ENCODE measurements at places on chromosomes 11 and 22.

- DNase-seq, result no peak
These were observed 49.8 kb downstream of the OSBPL5 start for GRCh38 chr11:3115321-3115720.

DNA sequence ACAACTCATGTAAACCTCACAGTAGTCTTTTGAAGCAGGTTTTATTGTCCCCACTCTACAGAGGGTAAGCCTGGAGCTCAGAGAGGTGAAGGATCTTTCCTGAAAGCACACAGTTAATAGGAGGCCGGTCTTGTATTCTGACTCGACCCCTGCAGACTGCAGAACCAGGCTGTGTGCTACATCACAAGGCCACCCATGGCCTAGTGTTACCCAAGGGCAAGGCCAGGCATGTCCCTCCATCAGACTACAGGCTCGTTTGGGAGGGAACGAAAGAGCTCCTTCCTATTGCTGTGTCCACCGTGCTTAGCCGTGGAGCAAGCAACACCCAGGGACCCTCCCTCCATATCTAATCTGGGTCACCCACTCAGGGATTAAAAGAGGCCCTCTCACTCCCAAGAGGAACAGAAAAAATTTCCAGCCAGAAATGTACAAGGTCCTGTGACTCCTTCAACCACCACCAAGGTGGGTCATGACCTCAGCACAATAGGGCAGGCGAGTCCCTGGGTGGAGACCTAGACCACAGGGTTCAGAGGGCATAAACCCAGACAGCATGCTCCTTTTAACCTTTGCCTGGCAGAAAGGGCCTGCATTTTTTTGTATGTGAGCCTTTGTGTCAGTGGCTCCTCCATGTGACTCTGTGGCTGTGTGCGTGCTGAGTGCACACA is 6.3 kb upstream of the SMIM35 start:
- no peak for DNase-seq

DNA sequence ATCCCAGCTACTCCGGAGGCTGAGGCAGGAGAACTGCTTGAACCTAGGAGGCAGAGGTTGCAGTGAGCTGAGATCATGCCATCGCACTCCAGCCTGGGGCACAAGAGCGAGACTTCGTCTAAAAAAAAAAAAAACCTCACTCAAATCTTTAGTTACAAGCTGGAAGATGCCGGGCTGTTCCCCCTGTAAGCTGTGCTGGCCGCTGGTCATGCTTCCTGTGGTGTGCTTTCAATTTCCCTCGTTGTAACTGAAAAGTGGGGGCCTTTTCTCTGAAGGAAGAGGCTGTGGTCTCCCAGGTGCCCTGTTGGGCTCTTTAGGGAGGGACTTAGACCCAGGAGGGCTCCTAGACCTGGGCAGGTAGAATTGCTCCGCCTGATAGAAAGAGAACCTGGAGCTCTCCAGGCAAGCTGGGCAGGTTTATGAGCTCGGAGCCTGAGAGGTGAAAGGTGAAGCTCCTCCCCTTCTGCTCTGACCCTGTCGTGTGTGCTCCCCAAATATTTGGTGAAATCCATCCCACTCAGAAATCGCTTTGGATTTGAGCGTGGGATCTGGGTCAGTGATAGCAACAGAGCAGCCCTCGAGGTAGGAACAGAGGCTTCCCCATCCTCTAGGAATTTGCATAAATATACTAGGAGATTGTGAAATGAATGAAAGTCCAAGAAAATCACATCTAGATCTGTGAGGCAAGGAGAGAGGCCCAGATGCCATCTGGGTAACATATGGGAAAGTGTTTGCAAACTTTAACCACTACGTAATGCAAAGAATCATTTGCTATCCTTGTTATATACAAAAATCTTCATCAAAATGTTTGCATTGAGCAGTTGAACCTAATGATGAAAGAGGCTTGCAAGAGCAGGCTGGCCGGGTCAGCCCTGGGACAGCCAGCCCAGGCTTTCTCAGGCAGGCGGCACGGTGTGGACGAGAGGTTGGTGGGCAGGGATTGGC is 154.3 kb downstream of the FBXO7 start:
- peak; percentile 69 for DNase-seq

GRCh38 chr11:64267207-64267945 is 16.0 kb downstream of the PLCB3 start:
- DNase-seq, result no peak

DNA sequence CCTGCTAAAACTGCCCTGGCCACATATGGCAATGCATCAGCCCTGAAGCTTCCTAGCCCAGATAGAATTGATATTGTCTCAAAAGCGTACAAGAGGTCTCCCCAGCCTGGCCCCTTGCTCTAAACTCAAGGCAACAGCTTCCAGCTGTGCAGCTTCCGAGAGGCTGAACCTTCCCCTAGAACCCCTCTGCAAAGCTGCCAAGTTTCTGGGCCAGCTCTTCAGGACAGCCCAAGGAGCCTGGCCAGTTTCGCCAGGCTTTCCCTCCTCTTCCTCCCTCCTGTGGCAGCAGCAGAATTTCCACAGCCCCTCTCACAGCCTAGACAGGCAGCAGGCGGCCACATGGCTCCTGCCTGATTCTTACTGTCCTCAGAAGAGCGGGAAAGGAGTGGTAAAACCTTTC is 34.5 kb downstream of the NUMA1 start:
- DNase-seq, result no peak

GRCh38 chr11:68714060-68714856 is 29.9 kb downstream of the GAL start:
- DNase-seq, result no peak

- peak; percentile 31 for DNase-seq
These were observed 13.5 kb upstream of the SPI1 start for GRCh38 chr11:47391711-47392432.

- peak; percentile 10 for DNase-seq
These were observed 20.0 kb upstream of the CASP12 start for GRCh38 chr11:104918113-104918824.

- DNase-seq, result no peak
These were observed 445 bp downstream of the SYTL2 start for GRCh38 chr11:85810521-85810870.

GRCh38 chr11:42234451-42234951 is 775.0 kb upstream of the LRRC4C start:
- DNase-seq, result no peak

DNA sequence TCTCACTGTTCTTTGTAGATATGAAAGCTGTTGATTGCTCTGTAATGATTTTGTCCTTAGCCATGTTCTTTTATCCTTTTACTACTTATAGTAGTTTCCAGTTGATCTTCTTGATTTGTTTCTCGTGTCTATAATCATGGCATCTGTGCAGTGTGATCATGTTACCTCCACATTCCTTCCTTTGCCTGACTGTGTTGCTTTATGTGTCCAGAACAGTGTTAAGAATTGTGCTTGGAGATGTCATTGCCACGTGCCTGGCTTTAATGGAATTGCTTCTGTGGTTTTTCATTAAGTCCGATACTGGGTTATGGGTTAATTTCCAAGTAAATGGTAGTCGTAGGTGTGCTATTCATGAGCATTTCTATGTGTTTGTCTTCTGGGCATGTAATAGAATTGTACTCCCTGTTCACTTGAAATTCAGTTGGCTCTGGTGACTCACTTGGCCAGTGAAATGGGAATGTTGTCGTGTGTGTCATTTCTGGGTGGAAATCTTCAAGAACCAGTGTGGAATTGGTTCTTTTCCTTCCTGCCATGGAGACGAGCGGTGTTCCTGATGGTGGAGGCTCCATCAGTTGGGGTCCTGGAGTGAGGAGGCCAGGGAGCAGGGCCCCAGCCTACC is 6.8 kb downstream of the GTSE1 start:
- no peak for DNase-seq

DNA sequence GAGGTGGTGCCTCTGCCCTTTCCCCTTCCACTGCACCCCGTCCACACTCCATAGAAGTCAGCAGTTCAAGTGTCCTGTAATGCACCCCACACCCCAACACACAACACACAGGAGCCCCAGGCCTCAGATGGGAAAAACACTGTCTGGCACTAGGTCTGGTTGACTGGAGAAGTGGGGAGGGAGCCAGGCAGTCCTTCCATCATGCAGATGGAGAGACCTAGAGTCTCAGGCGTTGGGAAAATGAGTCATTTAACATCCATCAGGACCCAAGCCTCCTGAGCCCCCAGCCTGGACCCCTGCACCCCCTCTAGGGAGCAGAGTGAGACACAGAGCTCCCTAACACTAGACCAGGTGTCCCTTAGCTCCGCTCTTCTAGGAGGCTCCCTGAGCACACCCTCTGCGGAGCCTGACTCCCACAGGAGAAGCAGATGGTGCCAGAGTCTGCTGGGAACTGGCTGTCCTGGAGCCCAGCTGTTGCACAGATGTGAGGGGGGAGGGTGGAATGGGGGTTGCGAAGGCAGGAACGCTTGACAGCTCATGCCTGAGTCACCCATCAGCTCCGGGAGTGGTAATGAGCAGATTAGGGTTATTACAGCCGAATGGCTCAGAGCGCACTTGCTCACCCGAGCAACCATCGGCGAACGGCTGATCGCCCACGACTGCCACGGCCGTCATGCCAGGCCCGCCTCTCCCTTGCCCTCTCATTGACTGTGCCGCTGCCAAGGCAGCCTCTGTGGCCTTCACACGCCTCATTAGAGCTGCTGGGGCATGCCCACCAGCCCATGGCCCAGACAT is 22.1 kb upstream of the SYT7 start:
- DNase-seq, result no peak

- DNase-seq, result peak; percentile 26
These were observed at the start of gene RASSF10 for GRCh38 chr11:13008625-13009475. TSS of gene RASSF10 (plus strand) at chr11:13009316. CDS start at chr11:13009577, 261 bp downstream.

DNA sequence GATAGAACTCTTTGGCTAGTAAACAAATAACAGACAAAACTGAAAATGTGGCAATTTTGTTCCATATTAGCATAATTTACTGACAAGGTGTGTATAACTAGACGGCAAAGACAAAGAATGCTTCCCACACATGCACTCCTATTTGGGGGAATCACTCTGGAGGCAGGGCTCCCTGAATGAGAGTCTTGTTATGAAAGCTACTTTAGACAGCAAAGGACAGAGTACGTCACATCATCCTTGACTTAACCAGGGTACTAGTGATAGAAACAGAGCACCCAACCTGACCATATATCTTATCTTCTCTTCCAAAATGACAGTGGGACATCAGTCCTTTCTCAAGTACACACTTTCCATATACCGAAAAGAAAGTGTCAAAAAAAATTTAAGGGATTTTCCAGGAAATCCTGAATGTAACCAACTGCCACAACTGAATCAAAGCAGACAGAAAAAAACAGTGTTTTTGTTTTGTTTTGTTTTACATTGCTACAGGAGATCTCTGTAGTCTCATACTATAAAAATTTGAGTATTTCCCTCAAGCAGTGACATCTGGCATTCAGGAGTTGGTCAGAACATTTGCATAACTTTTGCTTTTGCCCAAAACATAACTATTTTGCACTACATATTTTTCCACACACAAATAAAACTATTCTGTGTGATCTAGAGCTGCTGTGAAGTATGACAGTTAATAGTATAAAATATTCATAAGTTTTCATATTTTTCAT is 98.9 kb downstream of the ARHGAP20 start:
- DNase-seq, result no peak

DNA sequence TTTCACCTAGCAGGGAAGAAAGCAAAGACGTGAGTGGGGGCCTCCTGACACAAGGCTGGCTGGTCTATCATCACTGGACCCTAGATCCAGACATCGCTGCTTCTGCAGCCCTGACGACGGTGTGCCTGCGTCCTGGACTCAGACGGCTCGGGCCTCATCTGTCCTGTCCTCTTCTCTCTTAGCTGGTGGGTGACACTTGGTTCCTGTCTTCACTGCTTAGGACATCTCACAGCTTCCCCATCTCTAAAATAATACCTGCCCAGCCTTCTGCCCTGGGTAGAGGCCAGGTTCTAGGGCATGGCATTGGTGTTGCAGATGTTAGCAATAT is 41.3 kb downstream of the APOL1 start:
- no peak for DNase-seq

GRCh38 chr11:128629516-128630106 is 42.3 kb upstream of the ETS1 start:
- DNase-seq, result no peak

- peak; percentile 31 for DNase-seq
These were observed 2.0 kb downstream of the PRCP start for GRCh38 chr11:82898241-82898640.

DNA sequence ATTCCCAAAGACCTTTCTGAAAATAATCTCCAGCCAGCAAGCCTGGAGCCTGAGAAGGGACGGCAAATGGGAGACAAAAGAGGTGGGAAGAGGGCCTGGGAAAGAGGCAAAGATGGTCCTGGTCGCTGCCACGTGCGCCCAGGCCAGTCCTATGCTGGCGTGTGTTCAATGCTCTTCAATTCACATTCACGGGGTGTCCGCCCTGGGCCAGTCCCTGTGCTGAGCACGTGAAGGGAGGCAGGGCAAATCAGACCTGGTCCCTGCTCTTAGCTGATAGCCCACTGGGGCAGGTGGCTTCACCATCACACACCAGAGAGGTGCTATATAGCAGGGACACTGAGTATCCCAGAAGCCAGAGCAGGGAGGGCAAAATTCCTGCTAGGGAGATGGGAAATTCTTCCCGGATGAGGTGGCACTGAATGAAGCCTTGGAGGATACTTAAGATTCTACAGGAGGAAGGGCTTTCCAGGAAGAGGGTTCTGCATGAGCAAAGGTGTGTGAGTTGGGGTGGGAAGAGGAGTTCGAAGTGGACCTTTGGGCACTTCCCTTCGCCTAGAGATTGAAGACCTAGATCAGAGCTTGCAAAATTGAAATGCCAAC is 148.2 kb downstream of the CHST1 start:
- no peak for DNase-seq

DNA sequence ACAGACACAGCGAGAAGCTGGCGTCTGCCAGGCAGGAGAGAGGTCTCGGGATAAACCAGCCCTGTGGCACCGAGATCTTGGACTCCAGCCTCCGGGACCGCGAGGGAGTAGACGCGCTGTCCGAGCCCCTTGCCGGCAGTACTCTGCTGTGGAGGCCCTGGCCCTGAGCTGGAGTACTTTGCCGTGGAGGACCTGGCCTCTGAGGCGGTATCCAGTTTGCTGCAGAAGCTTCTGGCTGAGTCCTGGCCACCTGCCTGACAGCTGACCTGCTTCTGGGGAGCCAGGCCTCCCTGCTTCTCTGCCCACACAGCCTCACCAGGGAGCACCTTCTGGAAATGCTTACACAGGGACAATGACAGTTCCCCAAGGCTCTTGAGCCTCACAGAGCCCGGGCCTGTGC is 31.6 kb upstream of the CARS1 start:
- DNase-seq, result no peak

- no peak for DNase-seq
These were observed 32.1 kb downstream of the FAM168A start for GRCh38 chr11:73565804-73566203.

DNA sequence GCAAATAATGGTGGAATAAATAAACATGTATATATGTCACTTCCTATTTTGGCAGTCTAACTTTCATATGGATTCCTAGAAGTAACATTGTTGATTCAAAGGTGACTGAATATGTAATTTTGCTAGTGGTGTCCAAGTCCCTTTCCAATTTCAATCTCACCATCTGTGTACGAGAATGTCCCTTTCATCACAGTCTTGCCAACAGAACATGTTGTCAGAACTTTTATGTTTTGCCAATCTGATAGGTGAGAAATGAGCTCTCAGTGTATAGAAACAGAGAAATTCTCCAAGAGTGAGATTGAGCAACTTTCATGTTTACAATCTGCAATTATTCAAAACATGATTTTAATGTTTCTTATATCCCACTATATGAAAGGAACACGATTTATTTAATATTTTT is 167.5 kb downstream of the CNTN5 start:
- DNase-seq, result no peak

Measured in suppressor macrophage treated with lipopolysaccharide for 1 hour (primary cell).